Stimulated activated CD4-positive, alpha-beta T cell treated with anti-CD3 and anti-CD28 coated beads, Interleukin-4, amount 100 ng/mL, for 24 hours (primary cell): ENCODE measurements at places on chromosomes 7 and 10.

DNA sequence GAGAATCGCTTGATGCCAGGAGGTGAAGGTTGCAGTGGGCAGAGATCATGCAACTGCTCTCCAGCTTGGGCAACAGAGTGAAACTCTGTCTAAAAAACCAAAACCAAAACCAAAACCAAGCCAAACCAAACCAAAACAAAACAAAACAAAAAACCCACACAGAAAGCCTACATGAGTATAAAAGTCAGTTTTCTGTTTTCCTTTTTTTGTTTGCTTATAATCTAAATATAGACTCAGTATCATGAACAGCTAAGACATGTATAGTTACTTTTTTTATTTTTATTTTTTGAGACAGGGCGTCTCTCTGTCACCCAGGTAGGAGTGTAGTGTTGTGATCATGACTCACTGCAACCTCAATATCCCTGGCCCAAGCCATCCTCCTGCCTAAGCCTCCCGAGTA lies 16.8 kb upstream of the MTPN start:
- DNase-seq, result no peak

- DNase-seq, result no peak
Observed at GRCh38 chr7:103130901-103131624, 17.8 kb downstream of the NAPEPLD start.

DNA sequence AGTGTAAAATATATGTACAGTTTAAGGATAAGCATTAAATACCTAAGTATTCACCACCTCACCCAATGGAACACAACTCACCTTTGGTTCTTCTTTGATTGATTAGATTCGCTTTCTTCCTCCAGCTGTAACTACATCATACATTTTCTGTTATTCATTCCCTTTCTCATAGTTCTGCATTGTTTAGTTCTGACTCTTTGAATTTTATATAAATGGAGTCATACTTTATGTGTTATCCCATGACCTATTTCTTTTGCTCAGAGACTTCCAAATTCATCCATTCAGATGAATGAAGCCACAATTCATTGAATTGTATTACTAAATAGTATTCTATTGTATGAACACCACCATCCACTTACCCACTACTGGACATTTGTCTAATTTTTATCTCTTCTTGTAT lies 12.3 kb downstream of the THNSL1 start:
- DNase-seq, result no peak

DNA sequence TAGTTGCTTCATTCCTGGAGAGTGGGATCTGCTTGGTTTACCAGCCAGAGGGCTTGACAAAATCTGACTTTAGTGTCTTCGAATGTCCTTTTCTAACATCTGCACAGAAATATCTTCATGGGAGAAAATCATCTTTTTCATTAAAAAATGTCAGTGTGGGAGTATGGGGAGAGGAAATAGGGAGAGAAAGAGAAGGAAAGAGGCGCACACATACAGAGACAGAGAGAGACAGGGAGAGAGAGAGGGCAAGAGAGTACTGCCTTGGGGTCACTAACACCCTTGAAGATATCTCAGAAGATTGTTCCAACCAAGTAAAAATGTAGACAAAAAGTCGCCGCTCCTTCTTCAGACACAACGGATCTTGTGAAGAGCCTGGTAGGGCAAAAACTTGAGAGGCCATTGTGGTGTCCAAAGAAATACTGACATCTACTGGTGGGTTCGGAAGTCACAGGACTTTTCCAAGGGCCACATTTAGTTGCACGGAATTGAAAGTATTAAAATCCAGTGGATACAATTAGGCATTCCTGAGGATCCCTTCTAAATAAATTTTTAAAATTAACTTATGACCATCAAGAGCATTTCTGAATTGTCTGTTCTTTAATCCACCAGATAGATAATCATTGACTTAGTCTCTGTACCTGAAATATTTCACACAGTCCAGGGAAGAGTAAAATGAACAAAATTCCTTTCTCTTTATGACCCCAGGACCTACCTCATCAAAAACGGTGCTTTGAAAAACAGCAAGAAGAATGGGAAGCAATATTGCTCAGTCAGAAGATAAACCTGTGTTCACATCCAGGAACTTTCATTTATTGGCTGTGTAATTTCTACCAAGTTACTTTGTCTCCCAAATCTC lies 29.7 kb downstream of the VIM start:
- DNase-seq, result peak; percentile 67

DNA sequence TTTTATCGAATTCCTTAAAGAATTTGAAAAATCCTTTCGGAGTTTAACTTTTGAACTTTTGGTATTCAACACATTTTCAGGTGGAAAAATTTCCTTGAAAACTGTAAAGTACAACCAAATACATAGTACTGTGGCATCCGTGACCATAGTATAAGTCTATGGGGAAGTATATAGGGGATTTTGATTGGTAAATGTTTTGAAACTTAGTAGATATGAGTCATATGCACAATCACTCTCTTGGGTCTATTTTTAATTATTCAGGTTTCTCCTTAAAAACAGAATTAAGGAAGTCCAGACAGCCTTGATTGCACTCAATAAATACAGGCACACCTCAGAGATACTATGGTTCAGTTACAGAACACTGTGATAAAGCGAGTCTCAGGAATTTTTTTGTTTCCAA lies 64.2 kb downstream of the AVL9 start:
- no peak for DNase-seq

DNA sequence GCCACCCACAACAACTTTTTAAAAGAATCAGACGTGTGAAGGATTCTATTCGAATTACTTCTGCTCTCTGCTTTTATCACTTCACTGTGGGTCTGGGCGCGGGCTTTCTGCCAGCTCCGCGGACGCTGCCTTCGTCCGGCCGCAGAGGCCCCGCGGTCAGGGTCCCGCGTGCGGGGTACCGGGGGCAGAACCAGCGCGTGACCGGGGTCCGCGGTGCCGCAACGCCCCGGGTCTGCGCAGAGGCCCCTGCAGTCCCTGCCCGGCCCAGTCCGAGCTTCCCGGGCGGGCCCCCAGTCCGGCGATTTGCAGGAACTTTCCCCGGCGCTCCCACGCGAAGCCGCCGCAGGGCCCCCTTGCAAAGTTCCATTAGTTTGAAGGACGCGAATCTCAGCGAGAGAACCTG lies 461 bp upstream of the HTRA1 start:
- DNase-seq, result no peak

DNA sequence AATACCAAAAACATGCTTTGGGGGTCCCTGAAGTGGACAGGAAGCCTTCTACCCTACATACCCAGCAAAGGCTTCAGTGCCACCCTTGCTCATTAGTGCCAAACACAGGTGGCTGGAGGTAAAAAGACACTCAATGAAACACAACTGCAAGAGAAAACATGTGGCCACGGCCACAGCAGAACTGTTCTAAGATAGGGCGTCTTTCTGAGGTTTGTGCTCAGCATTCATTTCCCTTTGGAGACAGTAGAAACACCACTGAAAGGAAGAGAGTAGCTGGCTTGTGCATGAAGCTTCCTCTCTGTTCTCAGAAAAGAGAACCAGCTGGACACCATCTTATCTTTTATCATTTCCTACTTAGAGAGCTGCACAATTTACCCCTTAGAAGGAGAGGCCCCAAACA lies 143.0 kb downstream of the PLXNA4 start:
- DNase-seq, result no peak

DNA sequence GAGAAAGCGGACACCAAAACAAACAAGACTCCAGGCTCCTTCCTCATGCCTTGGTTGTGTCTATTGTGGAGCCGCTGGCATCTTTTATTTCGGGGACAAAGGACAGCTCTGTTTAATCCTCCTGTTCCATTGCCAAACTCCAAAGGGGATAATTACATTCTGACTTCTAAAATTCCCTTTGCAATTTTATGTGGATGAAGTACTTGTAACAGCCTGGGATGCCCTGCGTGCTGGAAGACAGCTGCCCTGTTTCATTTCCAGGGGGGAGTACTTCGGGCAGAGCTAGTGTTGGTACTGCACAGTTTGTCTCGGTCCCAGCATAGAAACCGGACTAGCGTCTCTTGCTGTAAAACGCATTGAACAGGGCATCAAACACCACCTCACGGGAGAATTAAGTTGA lies 90.9 kb downstream of the BAMBI start:
- DNase-seq, result no peak

DNA sequence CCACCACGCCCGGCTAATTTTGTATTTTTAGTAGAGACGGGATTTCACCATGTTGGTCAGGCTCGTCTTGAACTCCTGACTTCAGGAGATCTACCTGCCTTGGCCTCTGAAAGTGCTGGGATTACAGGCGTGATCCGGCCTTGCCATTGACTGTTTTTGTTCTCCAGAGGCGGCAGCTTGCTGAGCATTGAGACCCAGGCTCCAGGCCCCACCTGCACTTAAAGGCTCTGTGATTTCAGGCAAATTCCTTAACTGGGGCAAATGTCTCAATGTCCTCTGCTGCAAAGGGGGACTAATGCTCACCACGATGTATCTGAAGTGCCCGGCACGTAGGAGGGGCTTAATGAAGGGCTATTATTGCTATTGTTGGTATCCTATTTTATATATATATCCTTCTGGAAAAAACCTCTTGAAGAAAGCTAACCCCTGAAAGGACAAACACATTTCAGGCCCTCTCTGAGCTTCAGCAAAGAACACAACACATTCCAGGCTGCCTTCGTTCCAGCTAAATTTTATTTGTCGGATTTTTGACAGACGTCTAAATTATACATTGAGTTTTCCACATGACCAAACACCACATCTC lies 29.0 kb downstream of the TRIM8 start:
- no peak for DNase-seq
